SK-N-SH (cell line): ENCODE measurements at places on chromosomes 11 and 22.

DNA sequence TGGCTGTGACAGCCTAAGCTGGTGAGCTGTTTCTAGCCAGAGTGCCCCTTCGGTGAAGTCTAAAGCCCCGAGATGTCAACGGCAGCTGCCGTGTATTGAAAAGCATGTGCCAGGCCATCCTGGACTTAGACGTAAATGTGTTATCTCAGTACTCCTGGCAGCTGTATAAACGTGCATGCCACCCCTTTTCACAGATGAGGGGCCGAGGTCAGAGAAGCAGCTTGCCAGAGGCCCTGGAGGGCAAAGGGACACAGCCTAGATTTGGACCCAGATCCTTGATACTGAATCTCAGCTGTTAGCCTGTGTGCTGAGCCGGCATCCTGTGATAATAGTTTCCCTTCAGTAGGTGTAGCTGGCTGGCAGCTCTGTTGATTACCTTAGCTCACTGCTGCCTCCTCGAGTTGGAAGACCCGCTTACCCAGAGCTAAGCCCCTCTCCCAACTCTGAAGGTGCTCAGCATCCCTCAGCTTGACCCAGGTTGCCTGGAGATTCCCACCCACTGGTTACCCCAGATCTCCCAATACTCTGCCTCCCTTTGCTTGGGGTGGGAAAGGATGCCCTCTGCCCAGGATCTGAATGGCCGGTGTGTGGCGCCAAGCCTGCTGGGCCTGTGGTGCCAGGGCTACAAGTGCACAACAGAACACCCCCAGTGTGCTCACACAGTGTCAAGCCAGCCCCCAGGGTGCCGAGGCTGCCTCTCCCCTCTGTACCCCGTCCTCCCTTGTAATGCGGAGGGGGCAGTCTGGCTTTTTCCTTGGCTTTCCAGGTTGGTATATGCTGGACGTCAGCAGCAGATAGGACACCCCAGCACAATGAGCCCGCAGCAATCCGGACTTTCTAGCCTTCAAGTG lies 59.8 kb upstream of the WNT7B start:
- DNase-seq: peak; percentile 69

DNA sequence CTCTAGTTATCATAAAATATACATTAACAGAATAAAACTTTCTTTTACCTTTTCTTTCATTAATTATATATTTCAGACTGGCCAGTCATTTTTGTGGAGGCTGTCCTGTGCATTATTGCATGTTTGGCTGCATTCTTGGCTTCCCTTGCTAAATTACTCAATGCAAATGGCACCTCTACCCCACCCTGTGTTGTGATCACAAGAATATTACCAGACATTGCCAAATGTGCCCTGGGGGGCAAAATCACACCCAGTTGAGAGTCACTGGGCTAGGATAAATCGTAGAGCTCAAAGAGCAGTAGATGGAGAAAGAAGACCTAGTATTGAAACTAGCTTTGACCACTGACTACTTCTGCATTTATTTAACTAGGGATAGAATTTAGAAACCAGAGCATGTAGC lies 1257.8 kb upstream of the TENM4 start:
- no peak for DNase-seq

DNA sequence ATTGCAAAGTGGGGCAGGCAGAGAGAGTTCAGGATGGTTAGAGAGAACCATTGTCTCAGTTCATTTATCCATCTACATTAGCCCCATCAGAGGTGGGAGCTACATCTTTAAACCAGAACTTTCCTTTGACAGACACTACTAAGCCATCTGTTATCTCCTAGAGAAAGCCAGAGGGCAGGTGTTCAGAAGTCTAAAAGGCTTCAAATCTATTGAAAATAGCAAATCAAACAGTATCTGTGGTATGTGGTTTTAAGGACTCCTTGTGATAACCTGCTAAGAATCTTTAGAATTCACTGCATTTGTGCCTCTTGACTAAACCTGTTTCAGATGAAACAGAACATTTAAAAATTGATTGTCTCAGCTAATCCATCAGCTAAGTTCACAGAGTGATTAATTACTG lies 43.9 kb upstream of the PARVG start:
- no peak for DNase-seq

DNA sequence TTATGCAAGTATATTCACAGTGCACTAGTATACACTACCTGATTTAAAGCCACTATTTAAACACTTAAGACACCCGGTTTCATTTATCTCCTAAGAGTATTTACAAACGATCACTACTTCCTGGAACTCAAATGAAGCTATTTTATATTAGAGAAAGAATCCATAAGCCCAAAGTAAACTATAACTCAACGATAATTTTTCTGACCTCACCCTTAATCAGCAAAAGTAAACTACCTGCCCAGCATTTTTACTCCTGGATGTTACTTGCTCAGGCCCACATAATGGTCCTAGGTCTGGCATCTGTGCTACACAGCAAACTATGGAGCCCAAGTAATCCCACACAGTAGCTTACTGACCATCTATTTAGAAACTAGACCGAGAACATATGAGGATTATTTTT lies 33.4 kb downstream of the TSG101 start:
- DNase-seq: no peak

DNA sequence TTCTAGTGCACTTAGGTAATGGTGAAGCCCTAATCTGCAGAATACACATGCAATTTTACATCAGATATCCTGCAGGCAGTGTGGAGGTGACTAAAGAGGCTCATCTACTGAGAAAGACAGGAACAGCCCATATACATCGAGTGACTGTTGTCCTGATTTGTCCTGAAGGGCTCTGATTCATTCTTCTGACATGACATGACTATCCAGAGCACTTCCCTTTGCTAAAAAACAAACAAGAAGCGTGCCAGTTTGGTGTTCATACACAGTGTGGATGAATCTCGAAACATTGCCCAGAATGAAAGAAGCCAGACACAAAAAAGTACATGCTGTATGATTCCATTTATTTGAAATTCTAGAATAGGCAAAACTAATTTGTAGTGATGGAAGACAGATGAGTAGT lies 48.0 kb upstream of the AMPD3 start:
- DNase-seq: no peak

DNA sequence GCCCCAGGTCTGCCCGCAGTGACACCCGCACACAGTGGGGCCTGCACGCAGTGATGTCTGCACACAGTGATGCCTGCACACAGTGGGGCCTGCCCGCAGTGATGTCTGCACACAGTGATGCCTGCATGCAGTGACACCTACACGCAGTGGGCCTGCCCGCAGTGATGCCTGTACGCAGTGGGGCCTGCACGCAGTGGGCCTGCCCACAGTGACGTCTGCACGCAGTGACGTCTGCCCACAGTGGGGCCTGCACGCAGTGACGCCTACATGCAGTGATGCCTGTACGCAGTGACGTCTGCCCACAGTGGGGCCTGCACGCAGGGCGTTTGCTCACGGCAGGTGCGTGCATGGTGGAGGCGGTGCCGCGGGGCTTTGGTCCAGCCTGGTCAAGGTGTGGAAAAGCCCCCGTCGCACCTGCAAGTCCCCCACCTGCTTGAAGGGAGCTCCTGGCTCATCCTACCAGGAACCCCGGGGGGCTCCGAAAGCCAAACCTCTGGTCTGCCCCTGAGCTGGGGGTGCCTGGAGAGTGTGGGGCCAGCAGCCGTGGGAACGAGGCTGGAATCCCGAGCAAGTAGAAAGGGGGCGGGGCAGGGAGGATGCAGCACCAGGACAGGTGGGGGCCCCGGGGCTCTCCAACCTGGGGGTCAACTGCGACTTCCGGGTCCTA lies 8.9 kb upstream of the SYT8 start:
- no peak for DNase-seq

- peak; percentile 70 for DNase-seq
These were observed 182.9 kb upstream of the NCAM1 start for GRCh38 chr11:112778091-112778876.

GRCh38 chr11:126585774-126586491 lies 230.4 kb downstream of the ST3GAL4 start:
- peak; percentile 75 for DNase-seq

- DNase-seq: no peak
These were observed 38.3 kb upstream of the CXCR5 start for GRCh38 chr11:118845369-118845768.
